Sigmoid colon (tissue), 7 donors: ENCODE measurements at places on chromosomes 1 and 21. TPM values are rescaled to one million over a fixed set of nuclear protein-coding genes. Genes with fewer than 3 reads are reported as not detected.

Gene SYTL1
- polyA plus RNA-seq: 25.9 TPM

DNA sequence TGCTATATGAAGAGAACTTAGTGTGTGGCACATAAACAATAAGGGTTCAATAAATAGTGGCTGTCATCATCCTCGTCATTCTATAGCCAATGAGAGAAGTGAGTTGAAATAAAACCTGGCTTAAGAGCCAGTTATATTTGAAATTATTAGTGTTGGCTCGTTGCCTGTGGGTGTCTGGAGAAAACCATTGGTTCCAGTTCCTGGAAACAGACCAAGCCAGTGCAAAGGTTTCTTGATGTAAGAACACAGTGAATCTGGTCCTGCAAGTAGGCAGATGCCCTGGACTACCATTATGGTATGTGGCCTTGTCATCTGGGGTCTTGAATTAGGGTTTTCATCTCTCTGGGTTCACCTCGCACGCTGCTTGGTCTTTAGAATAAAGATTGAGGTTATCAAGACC lies 43.3 kb downstream of the URB2 start:
- no peaks in the 10 kb centered on the region for H3K27me3 ChIP-seq
- DNase-seq: no peak
- no peak overlapping the region for H3K27ac ChIP-seq
- H3K4me1 ChIP-seq: peaks cover 1% of the 10 kb centered on the region
- no peaks in the 10 kb centered on the region for H3K36me3 ChIP-seq

Gene HSD3B2
- polyA plus RNA-seq: 0.93 TPM

Gene KRTAP20-4
- polyA plus RNA-seq: not detected

Gene RGS7
- polyA plus RNA-seq: not detected

DNA sequence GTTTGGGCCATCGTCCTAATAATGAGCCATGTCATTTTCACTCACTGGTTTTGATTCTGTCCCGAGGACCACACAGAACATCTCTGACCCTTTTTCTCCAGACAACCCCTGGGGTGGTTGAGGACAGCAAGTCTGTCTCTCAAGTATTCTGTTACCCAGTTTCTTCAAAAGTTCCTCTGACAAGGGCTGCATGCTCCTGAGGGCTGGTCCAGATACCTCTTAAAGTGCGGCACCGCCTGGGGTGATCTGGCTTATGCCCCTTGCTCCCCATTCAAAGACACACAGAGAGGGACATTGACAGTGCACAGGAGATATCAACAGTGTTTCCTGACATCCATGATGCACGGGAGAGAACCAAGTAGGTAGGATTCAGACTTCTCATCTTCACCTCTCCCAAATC lies 132.9 kb upstream of the EDN2 start:
- no peaks in the 10 kb centered on the region for H3K27me3 ChIP-seq
- no peaks in the 10 kb centered on the region for H3K36me3 ChIP-seq
- H3K4me1 ChIP-seq: no peaks in the 10 kb centered on the region

DNA sequence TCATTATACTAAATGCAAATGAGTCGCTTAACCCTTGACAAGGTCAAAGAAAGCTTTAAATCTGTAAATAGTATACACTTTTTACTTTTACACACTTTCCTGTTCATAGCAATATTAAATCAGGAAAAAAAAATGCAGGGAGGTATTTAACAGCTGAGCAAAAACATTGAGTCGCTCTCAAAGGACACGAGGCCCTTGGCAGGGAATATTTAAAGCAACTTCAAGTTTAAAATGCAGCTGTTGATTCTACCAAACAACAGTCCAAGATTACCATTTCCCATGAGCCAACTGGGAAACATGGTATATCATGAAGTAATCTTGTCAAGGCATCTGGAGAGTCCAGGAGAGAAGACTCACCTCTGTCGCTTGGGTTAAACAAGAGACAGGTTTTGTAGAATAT lies 62.7 kb downstream of the CAPN2 start:
- H3K36me3 ChIP-seq: peaks cover 37% of the 10 kb centered on the region
- no peaks in the 10 kb centered on the region for H3K27me3 ChIP-seq
- peak; percentile 40 for DNase-seq
- H3K4me1 ChIP-seq: peaks cover 23% of the 10 kb centered on the region
- H3K4me3 ChIP-seq: no peak overlapping the region

Gene TFF1
- polyA plus RNA-seq: 706 TPM

Gene LAMC1
- polyA plus RNA-seq: 3.5 TPM

- no peaks in the 10 kb centered on the region for H3K36me3 ChIP-seq
- H3K4me1 ChIP-seq: no peaks in the 10 kb centered on the region
- no peaks in the 10 kb centered on the region for H3K27me3 ChIP-seq
- H3K4me3 ChIP-seq: no peak overlapping the region
These were observed 26.2 kb upstream of the ZC3H12A start for GRCh38 chr1:37448185-37448584.

Gene G0S2
- polyA plus RNA-seq: 59.3 TPM

GRCh38 chr1:219692981-219693380 lies 80.1 kb upstream of the ZC3H11B start:
- H3K4me1 ChIP-seq: no peaks in the 10 kb centered on the region
- H3K27ac ChIP-seq: no peak overlapping the region
- no peaks in the 10 kb centered on the region for H3K36me3 ChIP-seq
- H3K4me3 ChIP-seq: no peak overlapping the region
- H3K27me3 ChIP-seq: no peaks in the 10 kb centered on the region
- no peak for DNase-seq

DNA sequence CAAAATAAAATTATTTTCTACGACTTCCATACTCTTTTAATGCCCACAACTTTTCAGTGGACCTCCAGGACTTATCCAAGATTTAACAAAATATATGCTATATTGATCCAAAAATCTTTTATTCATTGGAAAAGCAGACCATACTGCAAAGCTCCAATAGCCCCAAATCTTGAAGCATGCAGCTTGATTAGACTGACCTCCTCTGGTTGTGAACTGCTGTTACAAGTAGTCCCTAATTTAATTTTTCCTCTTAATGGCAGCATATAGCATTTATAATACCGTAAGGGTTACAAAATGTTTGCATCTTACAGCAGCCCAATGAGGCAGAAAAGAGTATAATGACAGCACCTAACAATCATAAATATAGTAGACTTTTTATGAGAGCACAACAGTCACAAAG lies 49.8 kb downstream of the TPR start:
- H3K27me3 ChIP-seq: no peaks in the 10 kb centered on the region
- H3K36me3 ChIP-seq: peaks cover 12% of the 10 kb centered on the region
- H3K27ac ChIP-seq: no peak overlapping the region
- H3K4me3 ChIP-seq: no peak overlapping the region
- H3K4me1 ChIP-seq: no peaks in the 10 kb centered on the region

DNA sequence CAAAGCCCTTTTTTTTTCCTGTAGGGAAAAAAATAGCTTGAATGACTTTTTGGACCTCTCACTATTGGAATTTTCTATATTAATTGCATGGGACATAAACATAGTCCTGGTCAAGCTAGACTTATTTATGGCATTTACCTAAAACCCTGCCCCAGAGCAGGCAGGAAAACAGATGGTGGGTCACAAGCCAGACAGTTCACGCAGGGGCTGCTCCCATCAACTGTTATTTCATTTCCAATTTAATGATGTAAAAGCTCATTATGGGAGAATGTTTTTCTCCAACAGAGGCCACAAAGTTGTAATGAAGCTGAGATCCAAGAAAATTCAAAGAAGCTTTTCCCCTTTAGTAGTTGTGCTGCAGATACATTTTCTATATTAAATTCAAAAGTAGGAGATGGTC lies 99.2 kb downstream of the SGIP1 start:
- H3K4me1 ChIP-seq: no peaks in the 10 kb centered on the region
- H3K27me3 ChIP-seq: no peaks in the 10 kb centered on the region
- H3K4me3 ChIP-seq: no peak overlapping the region

GRCh38 chr1:117567976-117568375 lies 37.9 kb upstream of the TENT5C start:
- H3K4me3 ChIP-seq: no peak overlapping the region
- H3K36me3 ChIP-seq: no peaks in the 10 kb centered on the region
- H3K27ac ChIP-seq: no peak overlapping the region
- no peaks in the 10 kb centered on the region for H3K27me3 ChIP-seq

DNA sequence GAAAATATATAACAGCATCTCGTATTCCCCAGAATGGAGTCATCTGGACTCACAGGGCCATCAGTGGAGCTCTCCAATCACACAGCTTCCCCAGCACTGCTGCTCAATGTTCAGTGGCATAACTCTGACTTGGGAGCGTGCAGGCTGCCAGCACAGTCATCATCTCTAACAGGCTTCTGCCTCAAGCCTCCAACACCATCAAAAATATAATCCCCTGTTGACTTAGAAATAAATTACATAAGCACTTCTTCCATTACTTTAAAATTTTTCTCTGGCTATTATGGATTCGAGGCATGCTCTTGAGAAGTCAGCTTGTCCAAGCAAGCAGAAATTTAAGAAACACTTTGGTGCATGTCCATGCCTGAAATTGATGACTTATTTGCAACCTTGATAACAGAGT lies 6.2 kb downstream of the DUSP23 start:
- no peak overlapping the region for H3K4me3 ChIP-seq
- H3K27me3 ChIP-seq: peaks cover 11% of the 10 kb centered on the region
- no peaks in the 10 kb centered on the region for H3K36me3 ChIP-seq
- no peak for DNase-seq

GRCh38 chr1:30774550-30775432 lies 17.2 kb upstream of the LAPTM5 start:
- no peaks in the 10 kb centered on the region for H3K27me3 ChIP-seq
- H3K36me3 ChIP-seq: no peaks in the 10 kb centered on the region
- H3K4me3 ChIP-seq: no peak overlapping the region
- DNase-seq: no peak

GRCh38 chr21:37365517-37366481 lies 774 bp upstream of the DYRK1A start:
- peak overlapping the region; percentile 100 for H3K27ac ChIP-seq
- H3K27me3 ChIP-seq: no peaks in the 10 kb centered on the region
- H3K4me1 ChIP-seq: peaks cover 30% of the 10 kb centered on the region
- H3K4me3 ChIP-seq: peak overlapping the region; percentile 68

DNA sequence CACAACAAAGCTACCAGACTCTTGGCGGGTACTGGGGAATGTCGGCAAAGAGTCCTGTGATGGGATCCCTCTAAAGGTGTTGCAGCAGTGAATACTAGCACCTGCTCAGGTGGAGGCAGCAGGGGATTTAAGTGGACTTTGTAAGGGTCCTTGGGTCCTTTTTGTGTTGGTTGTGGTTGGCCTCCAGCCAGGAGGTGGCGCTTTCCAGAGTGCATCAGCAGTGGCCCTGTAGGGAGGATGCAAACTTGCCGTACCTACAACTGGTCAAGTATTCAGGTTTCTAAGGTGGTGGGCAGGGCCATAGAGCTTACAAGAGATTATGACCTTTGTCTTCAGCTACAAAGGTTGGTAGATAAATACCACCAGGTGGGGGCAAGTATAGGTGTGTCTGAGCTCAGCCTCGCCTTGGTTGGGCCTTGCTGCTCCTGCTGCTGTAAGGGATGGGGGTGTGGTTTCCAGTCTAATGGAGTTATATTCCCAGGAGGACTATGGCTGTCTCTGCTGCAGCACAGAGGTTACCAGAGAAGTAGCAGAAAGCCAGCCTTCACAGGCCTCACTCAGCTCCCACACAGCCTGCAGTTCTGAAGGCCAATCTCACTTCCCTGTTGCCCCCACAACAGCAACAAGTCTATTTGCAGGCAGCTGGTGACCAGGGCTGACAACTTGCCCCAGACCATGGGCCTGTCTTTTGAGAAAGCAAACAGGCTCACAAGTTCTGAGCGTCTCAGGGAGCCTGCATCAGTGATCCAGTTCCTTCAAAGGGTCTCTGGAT lies 7.3 kb downstream of the OR2M5 start:
- H3K4me3 ChIP-seq: no peak overlapping the region
- peak; percentile 48 for DNase-seq
- no peak overlapping the region for H3K27ac ChIP-seq
- H3K27me3 ChIP-seq: no peaks in the 10 kb centered on the region
- no peaks in the 10 kb centered on the region for H3K36me3 ChIP-seq
- H3K4me1 ChIP-seq: no peaks in the 10 kb centered on the region

GRCh38 chr1:166479052-166479631 lies 312.3 kb upstream of the FAM78B start:
- no peak overlapping the region for H3K4me3 ChIP-seq
- DNase-seq: no peak
- H3K36me3 ChIP-seq: no peaks in the 10 kb centered on the region
- no peaks in the 10 kb centered on the region for H3K4me1 ChIP-seq
- H3K27ac ChIP-seq: no peak overlapping the region

Gene ANGPTL3
- polyA plus RNA-seq: not detected

- H3K36me3 ChIP-seq: peaks cover 4% of the 10 kb centered on the region
- peak overlapping the region; percentile 88 for H3K27ac ChIP-seq
- H3K27me3 ChIP-seq: no peaks in the 10 kb centered on the region
These were observed 39.1 kb downstream of the AKNAD1 start for GRCh38 chr1:108817811-108818210.

- no peak overlapping the region for H3K27ac ChIP-seq
- no peaks in the 10 kb centered on the region for H3K27me3 ChIP-seq
- no peak overlapping the region for H3K4me3 ChIP-seq
- H3K4me1 ChIP-seq: peaks cover 11% of the 10 kb centered on the region
- DNase-seq: no peak
- H3K36me3 ChIP-seq: no peaks in the 10 kb centered on the region
These were observed 628.2 kb downstream of the USP25 start for GRCh38 chr21:16357994-16358393.

DNA sequence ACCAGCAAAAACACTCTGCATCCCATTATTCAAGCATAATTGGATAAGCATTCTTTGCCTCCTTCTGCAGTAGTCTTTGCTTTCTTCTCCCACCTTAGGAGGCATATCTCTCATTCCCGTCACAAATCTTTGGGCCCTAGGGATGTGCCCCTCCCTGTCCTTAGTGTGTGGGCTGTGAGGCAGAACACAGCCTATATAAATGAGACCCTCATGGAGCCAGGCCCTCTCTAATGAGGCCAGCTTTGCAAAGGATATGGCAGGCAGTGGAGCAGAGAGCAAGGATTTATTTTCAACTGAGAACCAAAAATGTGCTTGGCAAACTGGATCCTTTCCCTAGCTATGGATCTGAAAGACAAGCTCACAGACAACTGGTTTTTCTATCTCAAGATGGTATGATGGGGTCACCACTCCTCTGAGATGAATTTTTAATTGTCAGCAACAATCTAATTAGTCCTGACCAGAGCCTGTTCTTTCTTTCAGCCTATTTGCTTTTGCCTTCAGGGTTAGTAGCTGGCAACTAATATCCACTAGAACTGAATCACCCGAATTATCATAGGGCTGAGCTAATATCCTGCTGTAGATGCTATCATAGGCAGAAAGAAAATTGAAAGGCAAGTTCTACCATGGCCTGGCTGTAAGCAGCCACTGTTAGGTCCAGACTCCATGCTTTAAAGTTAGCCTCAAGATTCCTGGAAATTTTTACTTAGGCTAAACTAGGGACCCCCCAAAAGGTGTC lies 134.2 kb downstream of the SYT2 start:
- H3K27ac ChIP-seq: peak overlapping the region; percentile 83
- H3K27me3 ChIP-seq: no peaks in the 10 kb centered on the region
- H3K4me3 ChIP-seq: no peak overlapping the region
